ENCODE measurements at places on chromosomes 6 and 20.
A peak's percentile ranks its signal among the peaks of the same experiment; 100 is the strongest.

DNA sequence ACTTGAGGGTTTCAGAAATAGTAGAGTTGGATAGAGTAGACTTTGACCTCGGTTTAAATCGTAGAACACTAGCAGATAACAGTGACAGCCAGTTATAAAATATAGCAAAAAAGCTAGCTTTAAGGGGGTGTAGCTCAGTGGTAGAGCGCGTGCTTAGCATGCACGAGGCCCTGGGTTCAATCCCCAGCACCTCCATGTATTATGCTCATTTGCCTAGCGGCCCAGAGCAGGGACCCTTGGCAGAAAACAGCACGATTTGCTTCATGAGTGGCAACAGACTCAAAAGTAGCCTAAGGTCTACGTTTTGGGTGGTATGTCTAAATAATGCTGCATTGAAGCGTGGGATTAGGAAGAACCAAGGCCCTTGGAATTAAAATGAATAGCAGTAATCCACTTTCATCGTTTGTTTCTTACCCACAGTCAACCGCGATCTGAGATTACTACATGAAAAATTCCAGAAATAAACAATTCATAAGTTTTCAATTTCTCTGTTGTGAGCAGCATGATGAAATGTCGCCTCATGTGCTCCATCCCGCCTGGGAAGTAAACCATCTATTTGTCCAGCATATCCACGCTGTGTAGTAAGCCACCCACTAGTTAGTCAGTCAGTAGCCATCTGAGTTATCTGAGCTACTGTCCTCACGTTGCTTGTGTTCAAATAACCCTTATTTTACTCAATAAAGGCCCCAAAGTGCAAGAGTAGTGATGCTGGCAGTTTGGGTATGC lies 184.9 kb downstream of the GPX5 start:
- DNase-seq: peak; percentile 22

- no peak for DNase-seq
These were observed 277.3 kb downstream of the ZNF217 start for GRCh38 chr20:53316206-53316937.

- DNase-seq: no peak
These were observed 635 bp downstream of the FLOT1 start for GRCh38 chr6:30741789-30742315.

GRCh38 chr6:55568808-55569439 lies 10.1 kb downstream of the HMGCLL1 start:
- DNase-seq: no peak

DNA sequence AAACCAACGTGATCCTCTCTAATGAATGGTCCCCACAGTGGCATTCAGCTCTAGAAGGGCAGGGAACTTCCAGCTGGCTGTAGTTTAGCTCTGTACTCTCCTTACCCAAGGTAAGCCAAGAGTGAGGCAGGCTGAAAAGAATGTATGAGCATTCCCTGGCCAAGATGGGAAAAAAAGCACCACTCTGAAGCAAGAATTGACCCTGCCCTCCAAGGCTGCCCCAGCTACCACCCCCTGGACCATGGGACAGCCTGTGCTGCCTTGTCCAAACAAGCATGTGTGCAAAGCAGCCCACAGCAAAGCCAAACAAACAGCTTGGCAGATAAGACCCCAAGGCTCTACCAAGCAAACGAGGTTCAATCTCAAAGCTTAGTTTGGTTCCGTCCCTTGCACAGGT lies 73.9 kb downstream of the GFOD1 start:
- no peak for DNase-seq

- peak; percentile 64 for DNase-seq
These were observed 63.6 kb downstream of the HUS1B start for GRCh38 chr6:593139-593906.

DNA sequence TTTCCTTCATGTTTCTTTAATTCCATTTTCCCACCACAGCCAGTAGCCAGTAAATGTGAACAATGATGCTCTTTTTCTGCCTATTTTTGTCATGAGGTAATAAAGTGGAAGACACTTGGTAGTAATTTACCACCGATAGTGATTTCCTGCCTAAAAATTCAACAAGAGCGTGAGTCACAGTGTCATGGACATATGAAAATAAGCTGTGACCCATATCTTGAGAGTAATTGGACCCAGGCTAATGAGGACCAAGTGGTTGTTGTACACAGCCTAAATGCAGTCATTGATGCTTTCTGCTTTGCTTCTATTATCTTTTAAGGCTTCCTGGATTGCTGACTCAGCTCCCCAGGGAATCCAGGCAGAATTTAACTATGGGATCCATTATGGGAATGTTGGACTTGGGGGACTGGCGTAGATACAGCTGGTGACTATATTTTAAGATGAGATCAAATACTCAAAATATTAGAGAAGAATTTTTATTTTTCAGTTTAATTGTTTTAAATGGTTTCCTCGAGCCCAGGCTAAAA lies 265.9 kb upstream of the FERMT1 start:
- peak; percentile 66 for DNase-seq

DNA sequence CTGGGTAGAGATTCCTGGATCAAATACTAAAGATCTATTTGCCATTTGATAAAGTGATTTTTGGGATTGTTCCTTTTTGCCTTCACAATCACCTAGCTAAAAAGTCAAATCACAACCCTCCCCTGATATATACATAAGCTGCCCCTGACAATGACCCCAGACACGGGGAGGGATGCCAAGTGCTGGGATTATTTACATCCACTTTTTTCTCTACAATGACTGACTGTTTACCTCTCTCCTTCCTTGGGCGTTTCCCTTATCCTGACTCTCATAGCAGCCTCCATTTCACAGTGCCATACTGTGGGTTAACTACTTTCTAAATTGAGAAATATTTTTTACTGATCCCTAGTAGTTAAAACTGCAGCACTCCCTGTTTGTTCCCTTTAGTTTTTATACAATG lies 150.8 kb upstream of the TMEM170B start:
- peak; percentile 72 for DNase-seq

DNA sequence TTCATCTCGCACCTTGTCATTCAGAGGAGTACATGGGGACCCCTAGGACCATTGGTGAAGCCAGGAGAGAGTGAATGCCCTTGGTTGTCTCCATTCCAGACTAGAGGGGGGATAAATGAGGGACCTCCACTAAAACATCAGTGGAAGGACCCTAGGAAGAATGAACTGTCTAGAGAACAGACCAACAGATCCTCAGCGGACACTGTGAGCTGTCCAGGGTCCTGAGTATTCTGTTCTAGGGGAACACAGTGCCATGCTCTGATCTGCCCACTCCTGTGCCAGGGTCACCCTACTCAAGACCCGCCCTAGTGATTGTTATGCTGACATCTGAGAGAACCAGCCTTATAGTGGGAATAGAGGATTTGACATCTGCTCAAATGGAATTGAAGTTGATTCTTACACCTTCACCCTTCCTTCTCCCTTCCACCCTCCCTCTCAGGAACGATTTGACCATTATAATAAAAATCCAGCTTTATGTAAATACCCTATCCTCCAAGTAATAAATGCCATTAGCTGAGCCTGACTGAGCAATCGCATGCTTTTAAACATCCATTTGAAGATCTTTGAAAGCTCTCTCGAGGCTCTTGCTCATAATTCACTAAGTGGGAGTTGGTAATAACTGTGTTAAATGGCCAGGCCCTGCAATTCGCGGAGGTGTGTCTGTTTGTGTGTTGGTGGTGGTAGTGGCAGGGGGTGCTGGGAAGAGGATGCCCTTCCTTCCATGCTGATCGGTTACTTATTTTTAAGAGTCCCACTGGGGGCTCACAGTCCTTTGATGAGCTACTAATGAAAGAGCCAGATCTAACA lies 43.6 kb upstream of the SLC32A1 start:
- no peak for DNase-seq

DNA sequence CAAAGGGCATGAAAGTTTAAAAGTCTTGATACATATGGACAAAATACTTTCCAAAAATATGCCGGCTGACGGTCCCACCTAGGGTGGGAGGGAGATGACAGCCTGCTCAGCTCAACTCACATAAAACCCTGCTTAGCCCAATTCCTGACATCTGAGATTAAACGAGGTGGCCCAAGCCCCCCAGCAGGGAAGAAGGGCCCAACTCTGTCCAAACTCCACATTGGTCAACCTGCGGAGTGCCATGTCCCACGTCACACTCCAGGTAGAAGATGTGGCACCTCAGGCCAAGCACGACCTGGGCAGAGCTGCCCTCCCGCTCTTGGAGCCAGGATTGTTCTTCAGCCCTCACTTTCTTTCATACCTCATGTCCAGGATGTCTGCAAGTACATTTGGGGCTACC lies 48.2 kb downstream of the FGD2 start:
- DNase-seq: no peak
